Memory B cell (primary cell): ENCODE measurements at places on chromosomes 13 and 19.

DNA sequence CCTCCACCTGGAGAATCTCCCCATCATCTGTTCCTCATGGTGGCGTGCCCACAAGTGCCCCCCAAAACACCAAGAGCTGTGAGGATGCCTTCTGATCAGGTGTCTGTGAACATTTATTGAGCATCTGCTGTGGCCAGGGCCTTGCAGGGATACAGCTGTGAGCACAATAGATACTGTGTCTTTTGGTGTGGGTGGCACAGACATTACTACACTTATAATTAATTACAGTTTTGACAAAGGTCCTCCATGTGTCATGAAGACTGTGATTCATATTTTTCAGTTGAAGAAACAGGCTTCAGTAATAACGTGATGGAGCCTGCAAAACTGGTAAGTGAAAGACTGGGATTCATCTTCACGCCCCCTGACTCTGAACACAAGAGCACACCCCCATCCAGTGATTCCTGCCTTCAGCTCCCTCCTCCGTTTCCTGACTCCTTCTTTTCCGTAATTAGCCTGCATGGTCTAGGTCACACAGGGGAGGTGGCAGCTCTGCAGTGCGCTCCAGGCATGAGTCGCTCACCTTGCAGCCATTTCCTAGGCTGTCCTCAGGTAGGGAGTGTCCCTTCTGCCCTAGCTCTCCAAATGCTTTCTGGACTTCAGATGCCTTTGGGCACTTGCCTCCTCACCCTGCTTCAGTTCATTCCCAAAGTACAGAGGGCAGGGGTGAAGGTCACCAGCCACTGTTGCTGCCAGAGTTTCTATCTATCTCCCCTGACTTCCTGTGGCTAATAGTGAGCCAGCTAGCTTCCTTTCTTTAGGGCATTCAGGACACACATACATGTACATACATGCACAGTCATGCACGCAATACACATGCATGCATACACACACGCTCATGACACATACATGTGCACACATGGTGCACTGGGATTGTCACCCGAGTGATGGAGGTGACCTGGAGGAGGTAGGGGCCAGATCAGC lies 66.5 kb downstream of the SIAH3 start:
- DNase-seq, result no peak

DNA sequence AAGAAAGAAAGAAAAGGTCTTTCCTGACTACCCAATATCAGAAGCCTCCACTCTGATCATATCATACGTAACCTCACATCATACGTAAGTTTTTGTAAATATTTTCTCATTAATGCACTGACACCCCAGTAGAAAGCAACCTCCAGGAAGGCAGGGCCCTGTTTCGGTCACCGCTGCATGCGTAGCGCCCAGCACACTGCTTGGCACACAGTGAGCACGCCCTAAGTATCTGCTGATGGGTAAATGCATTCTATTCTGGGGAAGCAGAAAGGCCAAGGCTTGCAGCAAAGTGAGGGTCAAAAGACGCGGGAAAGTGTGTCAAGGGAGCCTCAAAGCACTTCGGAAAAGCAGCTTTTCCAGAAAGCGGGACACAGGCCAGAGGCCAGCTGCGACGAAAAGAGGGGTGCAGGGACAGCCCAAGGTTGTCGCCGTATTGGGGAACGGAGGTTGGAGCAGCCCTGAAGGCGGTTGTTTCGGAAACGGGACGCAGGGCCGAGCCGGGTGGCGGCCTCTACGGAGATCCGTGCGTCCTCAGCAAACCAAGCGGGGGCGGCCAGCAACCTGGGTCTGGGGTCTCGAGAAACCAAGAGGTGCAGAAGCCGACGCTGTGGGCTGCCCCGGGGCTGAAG lies 463 bp downstream of the SUGP1 start:
- no peak for DNase-seq

- no peak for DNase-seq
Observed at GRCh38 chr19:1211494-1212234, 6.1 kb downstream of the STK11 start.

DNA sequence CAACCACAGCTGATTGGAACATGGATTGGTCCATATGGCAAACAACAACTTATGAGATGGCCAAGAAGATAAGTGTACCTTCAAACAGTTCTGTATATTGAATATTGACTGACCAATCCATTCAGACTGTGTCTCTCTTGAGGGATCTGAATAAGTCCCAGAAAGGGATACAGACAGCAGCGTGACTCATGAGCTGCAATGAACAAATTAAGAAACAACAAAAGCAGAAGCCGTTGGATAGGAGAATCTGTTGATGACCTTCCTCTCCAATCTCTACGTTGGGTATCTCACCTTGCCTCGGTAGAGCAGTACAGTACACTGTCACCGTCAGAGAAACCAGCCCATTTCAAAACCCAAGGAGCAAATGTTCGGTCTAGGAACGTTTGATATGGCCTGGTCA lies 21.3 kb downstream of the MBD3L2B start:
- DNase-seq, result no peak

GRCh38 chr13:63741029-63741813 lies 2325.6 kb upstream of the PCDH20 start:
- no peak for DNase-seq

DNA sequence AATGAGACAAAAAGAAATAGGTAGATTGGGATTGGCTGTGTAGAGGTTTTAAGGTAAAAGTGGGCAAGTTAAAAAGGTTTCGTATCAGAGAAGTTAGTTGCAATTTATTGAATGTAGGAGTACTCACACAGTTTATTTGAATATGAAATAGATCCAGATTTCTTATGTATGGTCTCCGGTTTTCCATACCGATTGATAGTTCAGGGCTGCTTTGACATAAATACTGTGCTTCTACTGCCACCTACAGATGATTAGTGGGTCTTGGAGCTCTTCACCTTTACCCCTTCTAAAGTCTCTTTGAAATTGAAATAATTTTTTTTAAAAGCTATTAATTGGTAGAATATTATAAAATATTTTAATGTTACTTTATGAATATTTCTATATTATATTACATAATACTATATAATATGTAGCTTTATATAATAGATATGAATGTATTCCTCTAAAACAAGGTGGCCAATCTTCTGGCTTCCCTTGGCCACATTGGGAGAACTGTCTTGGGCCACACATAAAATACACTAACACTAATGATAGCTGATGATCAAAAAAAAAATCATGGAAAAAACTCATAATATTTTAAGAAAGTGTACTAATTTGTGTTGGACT lies 7.7 kb upstream of the GPR18 start:
- DNase-seq, result peak; percentile 44

DNA sequence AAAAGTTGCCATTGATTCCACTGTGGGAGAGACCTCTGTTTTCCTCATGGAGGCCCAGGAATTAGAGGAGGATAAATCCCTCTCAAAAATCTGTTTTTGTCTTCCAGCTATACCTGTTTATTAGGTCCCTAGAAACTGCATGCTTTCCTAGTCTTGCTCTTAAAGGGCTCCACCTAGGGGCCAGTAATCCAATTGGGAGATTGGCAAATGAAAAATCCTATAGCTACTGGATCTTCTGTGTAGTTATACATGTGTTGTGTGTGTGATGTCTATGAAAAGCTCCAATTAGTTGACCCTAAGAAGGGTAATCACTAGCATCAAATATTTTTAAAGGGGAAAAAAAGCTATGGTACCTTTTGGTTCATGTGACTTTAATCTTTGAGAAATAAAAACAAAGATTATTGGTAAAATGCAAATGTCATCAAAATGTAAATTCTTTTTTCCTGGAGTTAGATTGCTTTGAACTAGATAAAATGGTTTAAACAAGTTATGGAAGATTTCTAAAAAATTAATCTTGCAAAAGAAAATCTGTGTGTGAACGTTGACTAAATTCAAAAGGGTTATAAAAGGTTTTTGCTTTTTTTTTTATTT lies 63.4 kb upstream of the C1QTNF9B start:
- DNase-seq, result no peak

DNA sequence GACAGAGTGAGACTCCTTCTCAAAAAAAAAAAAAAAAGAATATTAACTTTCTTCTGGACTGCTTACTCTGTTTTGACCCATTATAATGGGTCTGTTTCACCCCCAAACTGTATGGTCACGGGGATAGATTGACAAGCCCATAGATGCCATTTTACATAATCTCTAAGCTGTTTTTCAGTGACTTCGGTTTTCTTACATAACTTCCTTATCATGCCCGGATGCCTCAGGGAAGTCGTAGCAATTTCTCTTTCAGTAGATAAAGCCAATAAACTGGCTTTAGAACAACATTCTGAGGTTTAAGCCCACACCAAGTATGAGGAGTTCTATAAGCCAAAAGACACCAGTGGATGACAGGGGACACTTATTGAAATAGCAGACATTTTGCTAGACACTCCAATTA lies 5.9 kb upstream of the ZNF254 start:
- no peak for DNase-seq

DNA sequence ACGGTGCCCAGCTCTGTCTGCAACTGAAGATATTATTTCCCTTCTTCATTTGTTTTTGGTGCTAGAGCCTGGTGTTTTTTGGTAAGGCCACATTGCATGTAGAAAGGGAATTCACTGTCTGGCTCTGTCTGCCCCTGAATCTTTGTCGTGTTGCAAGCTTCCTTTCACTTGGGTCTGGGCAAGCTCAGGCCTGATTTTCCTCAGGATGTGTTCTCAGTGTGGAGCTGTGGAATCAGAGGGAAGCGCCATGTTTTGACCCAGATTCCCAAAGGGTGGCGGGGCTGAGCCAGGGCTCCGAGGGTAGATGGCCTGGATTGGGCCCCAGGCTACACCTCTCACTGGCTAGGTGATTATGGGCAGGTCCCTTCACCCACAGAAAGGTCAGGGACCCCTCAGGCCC lies 8.6 kb downstream of the PRKCSH start:
- DNase-seq, result no peak

DNA sequence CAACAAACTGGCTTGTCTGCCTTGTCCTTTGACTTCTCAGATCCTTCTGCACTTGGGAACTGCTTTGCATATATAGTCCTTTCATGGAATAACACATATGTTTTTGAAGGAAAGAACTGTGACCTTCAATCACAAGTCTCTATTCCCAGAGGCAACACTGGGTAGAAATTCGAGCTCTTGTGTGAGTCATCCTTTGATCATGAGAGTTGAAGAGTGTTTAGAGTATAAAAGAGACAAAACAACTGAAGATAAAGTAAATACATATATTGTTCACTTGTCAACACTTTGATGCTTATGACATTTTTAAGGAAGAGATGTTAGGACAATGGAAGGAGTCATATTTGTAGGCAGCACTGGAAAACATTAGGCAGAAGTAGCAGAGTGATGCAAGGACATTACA lies 5.2 kb upstream of the OR7A5 start:
- no peak for DNase-seq

DNA sequence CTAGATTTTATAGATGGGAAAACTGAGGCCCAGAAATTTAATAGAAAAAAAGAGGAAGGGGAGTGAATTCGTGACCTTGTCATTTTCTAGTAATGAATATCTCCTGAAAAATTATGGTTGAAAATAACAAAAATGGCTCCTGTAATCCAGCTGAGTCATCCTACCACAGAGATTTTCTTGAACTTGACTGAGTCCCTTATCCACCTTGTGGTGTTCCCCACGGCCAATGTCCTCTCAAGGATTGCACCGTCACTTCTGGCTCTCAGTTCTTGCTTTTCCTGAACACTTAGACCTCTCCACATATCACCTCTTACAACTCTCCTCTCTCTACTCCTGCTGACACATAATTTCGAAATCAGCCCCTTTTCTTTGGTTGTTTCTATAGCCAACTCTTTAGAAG lies 1.2 kb upstream of the KATNAL1 start:
- no peak for DNase-seq

GRCh38 chr19:55705972-55706371 lies 30.9 kb downstream of the EPN1 start:
- DNase-seq, result no peak

DNA sequence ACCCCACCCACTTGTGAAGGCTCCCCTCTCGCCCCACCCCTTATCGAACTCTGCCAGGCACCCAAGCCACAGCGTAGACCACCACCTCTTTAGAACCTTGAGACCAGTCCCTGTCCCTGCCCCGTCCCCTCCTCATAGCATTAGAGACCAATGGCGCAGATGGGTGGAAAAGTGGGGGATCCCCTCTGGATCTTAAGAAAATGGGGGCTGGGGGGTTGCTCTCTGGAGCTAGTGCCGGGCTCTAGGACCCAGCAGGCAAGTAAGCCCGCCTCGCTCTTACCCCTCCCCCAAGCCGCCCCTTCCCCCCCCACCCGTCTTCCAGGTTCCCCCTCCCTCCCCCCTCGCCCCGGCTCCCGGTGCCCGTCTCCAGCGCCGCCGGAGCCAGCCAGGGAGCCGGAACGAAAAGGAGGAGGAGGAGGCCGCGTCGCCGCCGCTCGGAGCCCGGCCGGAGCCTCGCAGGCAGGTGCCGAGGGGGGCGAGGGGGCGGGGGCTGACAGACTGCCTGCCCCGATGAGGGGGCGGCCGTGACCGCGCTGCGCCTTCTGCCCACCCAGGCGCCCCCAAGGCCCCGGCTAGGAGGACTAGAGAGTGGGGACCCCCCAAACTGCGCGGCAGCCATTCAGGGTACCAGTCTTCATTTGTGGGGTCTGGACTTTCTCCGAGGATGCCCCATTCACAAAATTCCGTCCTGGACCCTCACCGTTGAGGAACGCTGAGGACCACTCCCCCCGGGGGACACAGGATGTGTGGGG lies at the start of gene SPRED3:
TSS of gene SPRED3 (plus strand) at position 349 of the 752 bp plus-strand sequence. CDS start 1,606 bp downstream, outside the sequence.
- no peak for DNase-seq

DNA sequence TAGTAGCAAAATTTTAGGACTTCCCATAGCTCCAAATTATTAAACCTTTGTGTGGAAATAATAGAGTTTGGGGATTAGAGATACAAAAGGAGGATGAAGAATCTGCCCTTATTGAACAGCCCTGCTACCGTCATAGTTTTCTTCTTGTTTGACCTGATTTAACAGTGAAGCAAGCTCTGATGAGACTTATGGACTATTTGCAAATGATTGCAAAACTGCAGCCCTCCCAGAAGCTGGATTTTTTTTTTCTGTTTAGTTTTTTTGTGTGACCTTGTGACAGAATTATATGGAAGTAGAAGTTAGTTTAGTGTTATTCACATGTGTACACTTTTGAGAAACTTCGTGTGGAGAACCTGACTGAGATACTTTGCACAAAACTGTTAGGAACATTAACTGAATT lies 267.8 kb downstream of the KCNRG start:
- no peak for DNase-seq

- no peak for DNase-seq
Observed at GRCh38 chr13:38180670-38181069, 169.0 kb upstream of the UFM1 start.

- DNase-seq, result no peak
Observed at GRCh38 chr13:53135301-53135700, 106.7 kb downstream of the OLFM4 start.

- DNase-seq, result peak; percentile 44
Observed at GRCh38 chr19:40165362-40165937, 25.8 kb upstream of the MAP3K10 start.

GRCh38 chr13:73090823-73091187 lies 32.0 kb downstream of the KLF5 start:
- no peak for DNase-seq

GRCh38 chr13:109792416-109793059 lies 6.2 kb upstream of the IRS2 start:
- no peak for DNase-seq

DNA sequence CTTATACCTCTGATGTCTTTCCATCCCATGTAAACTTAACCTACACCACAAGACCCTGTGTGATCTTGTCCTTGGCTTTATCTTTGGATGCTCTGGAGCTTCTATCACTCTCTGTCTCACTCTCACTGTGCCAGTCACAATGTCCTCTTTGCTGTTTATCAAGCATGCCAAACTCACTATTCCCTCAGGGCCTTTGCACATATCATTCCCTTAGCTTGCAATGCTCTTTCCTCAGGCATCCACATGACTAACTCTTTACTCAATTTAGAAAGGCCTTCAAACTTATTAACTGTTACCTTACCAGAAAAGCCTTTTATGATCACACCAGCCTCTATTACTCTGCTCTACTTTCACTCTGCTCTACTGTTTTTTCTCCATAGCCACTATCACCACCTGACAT lies 354.1 kb downstream of the RFC3 start:
- no peak for DNase-seq
